ENCODE measurements at places on chromosomes 12 and 14. TPM values are rescaled to one million over a fixed set of nuclear protein-coding genes. Genes with fewer than 3 reads are reported as not detected.

The EGLN3 gene
- total RNA-seq, result not detected

The DTX1 gene
- total RNA-seq, result 535 TPM

- peak; percentile 31 for DNase-seq
Observed at GRCh38 chr12:9388379-9388778, 180.2 kb upstream of the PZP start.

GRCh38 chr12:104569346-104570173, 112.8 kb downstream of the CHST11 start:
- DNase-seq, result peak; percentile 39

- DNase-seq, result peak; percentile 91
Observed at GRCh38 chr12:124939421-124940142, 25.1 kb upstream of the UBC start.

GRCh38 chr14:65927931-65928356, 515.4 kb downstream of the FUT8 start:
- DNase-seq, result no peak

GRCh38 chr12:70400124-70400523, 34.0 kb downstream of the KCNMB4 start:
- no peak for DNase-seq

DNA sequence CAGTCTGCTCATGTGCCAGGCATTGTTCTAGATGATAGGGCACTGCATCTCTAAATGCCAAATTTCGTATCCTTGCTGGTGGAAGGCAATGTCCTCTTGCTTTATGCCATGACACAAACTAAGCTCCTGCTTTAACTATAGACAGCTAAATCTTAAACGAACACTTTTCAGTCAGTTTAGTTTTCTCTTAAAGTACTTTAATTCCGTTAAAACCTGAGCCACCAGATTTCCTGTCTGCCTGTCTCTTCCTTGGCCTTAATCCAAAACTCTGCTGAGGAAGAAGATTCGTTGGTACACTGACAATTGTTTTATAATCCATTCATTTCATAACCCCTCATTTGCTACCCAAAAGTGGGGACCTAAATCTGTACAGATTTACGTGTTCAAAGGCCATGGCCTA, 194.4 kb upstream of the BCL2L14 start:
- DNase-seq, result no peak

- no peak for DNase-seq
Observed at GRCh38 chr14:77607741-77608302, 8.6 kb downstream of the SPTLC2 start.

- DNase-seq, result no peak
Observed at GRCh38 chr12:1740161-1740948, 49.5 kb downstream of the ADIPOR2 start.

Measured in OCI-LY7 (cell line).